ENCODE measurements at places on chromosomes 5 and 9. TPM values are rescaled to one million over a fixed set of nuclear protein-coding genes. Genes with fewer than 3 reads are reported as not detected.

The SLC36A2 gene
- not detected for total RNA-seq

DNA sequence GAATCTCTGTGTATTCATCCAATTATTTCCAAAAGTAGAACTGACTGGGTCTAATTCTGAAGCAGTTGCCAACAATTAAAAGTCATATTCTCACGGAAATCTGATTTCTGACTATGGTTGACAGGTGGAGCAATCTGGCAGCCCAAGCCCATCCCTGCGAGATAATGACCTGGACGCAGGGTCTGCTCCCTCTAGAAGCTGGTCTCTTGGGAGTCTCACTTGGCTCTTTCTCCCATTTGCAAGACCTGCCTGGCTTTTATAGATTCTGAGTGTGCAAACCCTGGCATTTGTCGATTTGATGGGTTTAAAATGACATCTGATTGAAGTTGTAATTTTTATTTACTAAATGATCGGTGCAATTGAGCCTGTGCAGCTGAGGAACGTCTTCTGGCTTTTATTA lies 49.4 kb upstream of the NEURL1B start:
- DNase-seq, result no peak

GRCh38 chr9:75061169-75061568 lies 26.8 kb downstream of the NMRK1 start:
- no peak for DNase-seq

The ARSI gene
- total RNA-seq, result 10.1 TPM

Measured in esophagus muscularis mucosa (tissue), 4 donors.